Suprapubic skin (tissue), 4 donors: ENCODE measurements at places on chromosomes 3 and 15. TPM values are rescaled to one million over a fixed set of nuclear protein-coding genes. Genes with fewer than 3 reads are reported as not detected.

PLSCR2 gene
- total RNA-seq: not detected

LEKR1 gene
- 1.0 TPM for total RNA-seq

HHLA2 gene
- total RNA-seq: not detected

OR5K2 gene
- total RNA-seq: not detected

CPOX gene
- total RNA-seq: 13.2 TPM

- no peak for DNase-seq
- H3K27ac ChIP-seq: no peak overlapping the region
- no peak overlapping the region for H3K4me3 ChIP-seq
- H3K4me1 ChIP-seq: no peaks in the 10 kb centered on the region
These were observed 100.2 kb downstream of the FMN1 start for GRCh38 chr15:33094336-33094735.

DNA sequence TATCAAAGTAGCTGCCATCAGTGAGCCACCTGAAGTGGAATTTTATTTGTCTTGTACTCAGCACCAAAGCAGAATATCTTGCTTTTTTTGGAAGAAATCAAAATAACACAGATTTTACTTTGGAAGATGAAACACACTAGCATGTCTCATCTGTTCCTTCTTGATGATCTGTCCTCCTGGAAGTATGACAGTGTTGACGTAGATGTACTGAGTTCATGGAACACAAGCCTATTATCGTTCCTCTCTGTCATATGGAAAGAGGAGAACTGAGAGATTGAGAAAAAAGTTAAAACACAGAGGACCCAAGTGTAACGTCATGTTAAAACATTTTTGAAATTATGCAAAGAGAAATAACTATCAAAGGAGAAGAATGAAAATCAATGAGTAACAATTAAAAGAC is 340.2 kb downstream of the ROBO2 start:
- no peaks in the 10 kb centered on the region for H3K4me1 ChIP-seq
- no peak for DNase-seq
- H3K36me3 ChIP-seq: no peaks in the 10 kb centered on the region
- H3K27me3 ChIP-seq: no peaks in the 10 kb centered on the region
- no peak overlapping the region for H3K4me3 ChIP-seq

DNA sequence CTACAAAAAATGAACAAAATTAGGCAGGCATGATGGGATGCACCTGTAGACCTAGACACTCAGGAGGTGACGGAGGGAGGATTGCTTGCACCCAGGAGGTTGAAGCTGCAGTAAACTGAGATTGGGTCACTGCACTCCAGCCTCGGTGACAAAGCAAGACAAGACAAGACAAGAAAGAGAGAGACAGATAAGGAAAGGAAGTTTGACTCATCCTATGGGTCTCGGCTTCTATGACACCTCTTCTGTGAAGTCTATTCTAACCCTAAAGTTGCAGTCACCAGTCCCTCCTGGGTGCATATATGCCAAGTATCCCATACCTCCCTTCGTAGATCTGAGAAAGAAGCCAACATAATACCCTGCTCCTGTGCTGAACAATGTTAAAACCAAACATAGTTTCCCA is 7.9 kb upstream of the ZMAT3 start:
- DNase-seq: no peak
- H3K36me3 ChIP-seq: no peaks in the 10 kb centered on the region
- no peak overlapping the region for H3K4me3 ChIP-seq
- no peak overlapping the region for H3K27ac ChIP-seq
- H3K4me1 ChIP-seq: no peaks in the 10 kb centered on the region
- no peaks in the 10 kb centered on the region for H3K27me3 ChIP-seq
